ENCODE measurements at places on chromosomes 7 and 10.

GRCh38 chr10:98312822-98313221 is 44.8 kb upstream of the LOXL4 start:
- DNase-seq = no peak

DNA sequence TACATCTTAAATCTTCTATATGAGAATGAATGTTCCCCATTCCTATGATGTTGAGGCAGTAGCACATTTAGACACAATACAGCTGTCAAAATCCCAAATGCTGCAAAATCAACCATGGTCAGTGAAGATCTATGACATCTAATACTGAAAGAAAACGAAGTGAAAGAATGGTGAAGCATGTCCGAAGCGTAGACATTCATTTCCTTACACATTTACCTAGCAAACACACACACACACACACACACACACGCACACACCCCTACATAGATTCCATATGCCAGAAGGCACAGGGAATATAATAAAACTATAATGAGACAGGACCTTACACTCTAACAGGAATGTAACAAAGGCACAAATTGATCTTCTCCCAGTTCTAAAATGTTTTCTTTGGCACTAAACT is 32.5 kb downstream of the CCDC6 start:
- no peak for DNase-seq

DNA sequence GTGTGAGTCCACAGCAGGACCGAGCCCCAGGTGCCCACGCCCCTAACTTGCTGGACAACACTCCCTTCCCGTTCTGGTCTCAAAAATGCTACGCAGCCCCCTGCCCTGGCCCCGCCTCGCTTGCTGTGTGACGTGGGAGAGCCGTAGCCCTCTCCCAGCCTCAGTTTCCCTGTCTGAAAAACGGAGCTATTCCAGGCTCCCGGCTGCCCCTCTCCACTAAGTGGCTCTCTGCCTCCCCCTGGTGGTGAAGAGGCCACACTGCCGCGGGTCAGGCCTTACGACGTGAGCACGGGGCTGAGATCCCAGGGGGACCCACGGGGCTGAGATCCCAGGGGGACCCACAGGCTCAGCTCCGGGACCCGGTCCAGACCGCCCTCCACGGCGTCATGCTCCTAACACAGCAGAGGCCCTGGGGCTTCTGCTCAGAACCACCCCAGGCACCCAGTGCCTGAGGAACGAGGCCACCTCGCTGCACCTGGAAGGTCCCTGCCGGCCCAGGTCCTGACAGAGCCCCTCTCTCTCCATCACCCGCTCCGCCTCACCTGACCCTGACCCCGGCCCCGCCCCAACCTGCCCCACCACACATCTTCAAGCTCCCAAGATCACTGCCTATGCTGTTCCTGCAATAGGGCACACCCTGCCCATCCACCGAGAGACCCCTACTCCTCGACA is 26.7 kb downstream of the MICALL2 start:
- DNase-seq = peak; percentile 81

GRCh38 chr7:12549106-12549505 is 21.4 kb upstream of the SCIN start:
- DNase-seq = no peak

- no peak for DNase-seq
Measured at GRCh38 chr10:110524179-110524858, 26.6 kb downstream of the DUSP5 start.

DNA sequence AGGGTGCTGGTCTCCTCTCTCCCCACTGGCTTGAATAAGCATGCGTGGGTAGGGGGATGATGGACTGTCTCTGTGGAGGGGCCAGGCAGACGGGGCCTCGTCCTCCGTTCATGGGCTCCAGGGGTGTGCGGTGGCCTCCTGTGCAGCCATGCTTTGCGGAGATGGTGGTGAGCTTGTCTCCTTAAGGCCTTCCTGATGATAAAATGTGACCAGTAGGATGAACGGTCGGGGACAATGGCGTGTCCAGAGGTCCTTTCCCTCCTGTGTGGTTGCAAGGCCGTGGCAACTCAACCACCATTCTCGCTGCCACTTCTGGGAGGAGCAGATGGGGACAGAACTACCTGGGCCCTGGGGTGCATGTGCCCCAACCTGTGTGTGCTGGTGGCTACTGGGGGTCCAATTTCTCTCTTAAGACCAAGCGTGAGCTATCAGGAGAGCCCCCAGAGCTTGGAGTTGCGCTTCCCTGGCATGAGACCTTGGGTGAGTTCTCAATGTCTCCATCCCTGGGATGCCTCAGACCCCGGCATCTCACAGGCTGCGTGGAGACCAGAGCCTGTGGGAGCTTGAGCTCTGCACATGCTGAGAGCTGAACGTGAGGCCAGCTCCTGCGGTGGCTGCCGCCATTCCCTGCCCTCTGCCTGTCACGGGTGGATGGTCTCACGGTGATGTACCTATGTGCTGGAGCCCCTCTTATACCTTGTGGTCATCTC is 112.2 kb downstream of the INPP5A start:
- no peak for DNase-seq

GRCh38 chr7:90596671-90597562 is 796 bp downstream of the CDK14 start:
- no peak for DNase-seq

- no peak for DNase-seq
Measured at GRCh38 chr10:47361293-47361692, 13.1 kb downstream of the RBP3 start.

DNA sequence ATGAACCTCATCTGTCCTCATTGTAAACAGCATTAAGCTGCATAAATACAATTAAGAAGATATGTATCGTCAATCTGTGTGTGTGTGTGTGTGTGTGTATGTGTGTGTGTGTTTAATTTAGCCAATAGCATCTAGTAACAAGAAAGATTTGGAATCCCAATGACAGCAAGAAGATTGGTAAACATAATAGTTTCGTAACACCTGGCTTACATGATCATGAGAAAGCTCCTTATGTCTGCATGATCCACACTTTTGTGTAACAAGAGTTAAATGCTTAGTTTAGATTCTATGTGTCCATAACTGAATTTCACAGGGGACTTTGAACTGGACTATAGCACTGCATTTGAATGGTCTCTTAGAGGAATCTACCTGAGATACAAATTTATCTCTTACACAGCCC is 191.0 kb upstream of the BET1 start:
- no peak for DNase-seq

- DNase-seq = no peak
Measured at GRCh38 chr10:96288151-96288621, 16.0 kb upstream of the DNTT start.

DNA sequence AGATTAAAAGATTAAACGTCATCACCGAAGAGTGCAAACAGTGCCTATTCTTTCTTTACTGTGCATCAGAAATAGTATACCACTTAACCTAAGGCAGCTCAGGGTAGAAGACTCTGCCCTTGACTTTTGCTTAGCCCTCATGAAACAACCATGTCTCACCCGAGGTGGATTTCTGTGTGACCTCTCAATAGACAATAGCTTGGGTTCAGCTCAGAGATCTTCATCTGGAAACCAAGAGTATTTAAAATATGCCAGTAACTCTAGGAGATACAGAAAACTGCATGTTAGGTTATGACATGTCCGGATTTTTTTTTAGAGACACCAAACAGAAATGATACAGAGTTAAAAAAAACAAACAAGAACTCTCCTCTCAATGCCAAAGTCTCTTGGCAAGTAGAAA is 75.8 kb downstream of the JAZF1 start:
- no peak for DNase-seq

- DNase-seq = no peak
Measured at GRCh38 chr10:6163364-6164270, 39.1 kb upstream of the PFKFB3 start.
